ENCODE measurements at places on chromosomes 11 and 22.

- no peak for DNase-seq
Measured at GRCh38 chr11:130474637-130475400, 26.4 kb downstream of the ADAMTS15 start.

DNA sequence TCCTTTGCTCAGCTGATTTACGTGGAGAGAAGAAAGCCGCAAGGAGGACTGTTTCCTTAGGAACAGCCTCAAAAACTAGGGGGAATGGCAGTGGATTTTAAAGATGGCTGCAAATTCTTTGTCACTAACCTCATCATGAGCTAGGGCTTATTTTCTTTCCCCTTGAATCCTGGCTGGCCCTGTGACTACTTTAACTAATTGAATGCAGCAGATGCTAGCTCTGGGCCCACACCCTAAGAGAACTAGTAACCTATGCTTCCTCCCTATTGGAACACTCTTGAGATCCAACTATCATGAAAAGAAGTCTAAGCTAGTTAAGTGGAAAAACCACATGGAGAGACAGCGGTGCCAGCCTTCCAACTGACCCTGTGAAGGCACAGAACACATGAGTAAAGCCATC is 421.3 kb upstream of the NARS2 start:
- no peak for DNase-seq

DNA sequence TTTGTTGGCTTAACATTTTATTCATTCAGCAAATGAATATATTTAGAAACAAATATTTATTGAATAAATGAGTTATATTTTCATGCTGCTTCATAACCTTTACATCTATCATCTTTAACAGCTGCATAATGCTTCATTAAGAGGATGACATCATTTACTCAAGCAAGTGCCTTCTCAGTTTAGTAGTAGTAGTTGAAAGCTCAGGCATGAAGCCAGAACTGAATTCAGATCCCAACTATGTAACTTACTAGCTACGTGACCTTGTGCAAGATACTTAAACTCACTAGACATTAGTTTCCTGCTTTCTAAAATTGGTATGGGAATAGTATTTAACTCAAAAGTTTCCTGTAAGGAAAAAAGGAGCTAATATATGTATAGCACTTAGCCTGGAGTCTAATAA is 90.3 kb downstream of the TMPRSS5 start:
- DNase-seq: peak; percentile 51

- DNase-seq: peak; percentile 45
Measured at GRCh38 chr11:44309478-44310205, at the start of gene ALX4. ALX4 (minus strand) TSS chr11:44310139; CDS start chr11:44310062, 77 bp downstream.

DNA sequence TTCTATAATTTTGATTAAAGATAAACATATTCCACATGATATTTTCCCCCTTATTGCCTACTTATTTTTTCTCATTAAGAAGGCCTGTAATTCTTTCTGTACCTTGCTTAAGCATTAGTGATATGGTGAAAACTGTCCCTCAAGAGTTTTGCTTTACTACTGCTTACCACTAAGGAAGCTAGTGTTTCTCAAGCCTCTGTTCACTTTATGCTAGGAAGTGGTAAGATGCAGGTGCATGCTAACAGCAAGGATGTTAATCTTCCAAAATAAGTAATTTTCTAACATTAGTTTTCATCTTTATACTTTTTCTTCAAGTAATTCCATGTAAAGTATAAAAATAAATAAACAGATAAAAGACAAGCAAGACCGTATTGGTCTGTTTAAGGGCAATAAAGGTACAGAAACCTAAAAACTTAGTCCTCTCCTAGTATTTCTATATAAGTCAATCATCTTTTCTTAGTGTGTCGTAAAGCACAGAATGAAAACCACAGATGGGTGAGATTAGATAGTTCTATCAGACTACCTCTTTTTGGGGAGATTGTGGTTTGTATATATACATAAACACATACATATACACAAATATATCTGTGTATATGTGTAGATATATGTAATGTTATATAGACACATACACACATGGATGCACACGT is 731.0 kb upstream of the CNTN5 start:
- DNase-seq: no peak

- DNase-seq: peak; percentile 65
Measured at GRCh38 chr11:60915248-60915914, 1.4 kb downstream of the TMEM109 start.

- peak; percentile 33 for DNase-seq
Measured at GRCh38 chr22:29994943-29995342, 85.3 kb upstream of the HORMAD2 start.

DNA sequence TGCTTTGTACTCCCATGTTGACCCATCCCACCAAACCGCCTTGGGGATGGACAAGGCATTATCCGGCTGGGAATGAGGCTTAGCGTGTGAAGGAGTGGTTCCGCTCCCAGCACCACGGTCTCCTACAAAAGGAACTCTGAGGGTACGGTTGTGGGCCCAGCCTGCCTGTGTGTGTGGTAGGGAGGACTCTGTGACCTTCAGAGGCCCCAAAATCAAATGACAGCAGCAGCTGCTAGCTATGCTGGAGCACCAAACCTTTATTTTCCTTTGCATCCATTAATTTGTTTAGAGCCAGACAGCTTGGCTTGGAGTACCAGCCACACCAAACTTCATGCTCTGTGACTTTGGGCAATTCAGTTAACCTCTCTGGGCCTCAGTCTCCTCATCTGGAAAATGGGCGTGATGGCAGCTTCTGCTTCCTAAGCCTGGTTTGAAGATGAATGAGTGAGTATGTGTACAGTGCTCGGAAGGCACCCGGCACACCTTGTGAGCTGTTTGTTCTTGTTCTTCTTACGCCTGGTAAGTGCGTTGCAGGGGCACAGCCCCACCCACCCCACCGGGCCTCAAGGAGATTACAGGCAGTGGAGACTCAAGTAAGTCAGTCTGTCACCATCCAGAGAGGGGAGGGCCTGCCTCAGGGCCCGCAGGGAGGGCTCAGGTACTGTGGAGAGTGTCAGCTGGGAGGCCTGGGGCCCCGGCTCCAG is 25.3 kb downstream of the MB start:
- no peak for DNase-seq

GRCh38 chr11:80596291-80596810 is 1155.5 kb upstream of the TENM4 start:
- DNase-seq: no peak

DNA sequence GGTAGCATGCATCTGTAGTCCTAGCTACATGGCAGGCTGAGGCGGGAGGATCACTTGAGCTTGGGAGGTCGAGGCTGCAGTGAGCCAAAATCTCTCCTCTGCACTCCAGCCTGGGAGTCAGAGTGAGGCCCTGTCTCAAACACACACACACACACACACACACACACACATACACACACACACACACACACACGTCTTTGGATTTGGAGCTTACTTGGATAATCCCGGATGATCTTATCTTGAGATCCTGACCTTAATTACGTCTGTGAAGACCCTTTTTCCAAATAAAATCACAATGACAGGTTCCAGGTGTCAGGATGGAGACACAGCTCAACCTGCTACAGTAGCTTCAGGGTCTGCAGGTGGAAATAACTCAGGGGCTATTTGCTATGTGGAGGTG is 1.1 kb downstream of the UPB1 start:
- DNase-seq: no peak

DNA sequence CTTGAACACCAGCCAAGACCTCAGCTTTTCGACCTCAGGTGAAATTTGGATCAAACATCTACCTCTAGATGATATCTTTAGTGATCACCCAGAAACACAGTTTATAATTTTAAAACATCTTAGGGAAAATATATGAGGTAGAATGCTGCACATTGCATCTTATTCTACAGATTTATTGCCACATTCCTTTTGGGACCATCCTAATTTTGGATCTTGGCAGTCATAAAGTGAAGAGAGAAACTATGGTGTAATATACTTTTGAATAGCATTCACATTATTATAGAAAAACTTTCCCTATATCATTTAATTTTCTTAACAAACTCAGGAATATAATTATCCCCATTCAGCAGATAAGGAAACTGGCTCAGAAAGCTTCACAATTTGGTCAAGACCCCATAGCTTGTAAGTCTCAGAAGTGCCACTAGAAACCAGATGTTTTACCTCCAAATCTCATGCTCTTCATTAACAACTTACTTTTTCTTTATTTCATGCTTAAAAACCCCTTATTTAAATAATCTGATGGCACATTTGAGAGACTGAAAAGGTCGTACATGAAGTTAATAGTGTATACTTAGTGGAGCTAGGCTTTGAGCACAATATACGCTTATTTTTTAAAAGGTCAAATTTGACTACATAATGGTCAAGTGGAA is 199.2 kb upstream of the CTSC start:
- DNase-seq: no peak

- no peak for DNase-seq
Measured at GRCh38 chr11:128662960-128663359, 30.9 kb upstream of the FLI1 start.

- peak; percentile 88 for DNase-seq
Measured at GRCh38 chr11:73866586-73866996, 10.1 kb downstream of the COA4 start.

DNA sequence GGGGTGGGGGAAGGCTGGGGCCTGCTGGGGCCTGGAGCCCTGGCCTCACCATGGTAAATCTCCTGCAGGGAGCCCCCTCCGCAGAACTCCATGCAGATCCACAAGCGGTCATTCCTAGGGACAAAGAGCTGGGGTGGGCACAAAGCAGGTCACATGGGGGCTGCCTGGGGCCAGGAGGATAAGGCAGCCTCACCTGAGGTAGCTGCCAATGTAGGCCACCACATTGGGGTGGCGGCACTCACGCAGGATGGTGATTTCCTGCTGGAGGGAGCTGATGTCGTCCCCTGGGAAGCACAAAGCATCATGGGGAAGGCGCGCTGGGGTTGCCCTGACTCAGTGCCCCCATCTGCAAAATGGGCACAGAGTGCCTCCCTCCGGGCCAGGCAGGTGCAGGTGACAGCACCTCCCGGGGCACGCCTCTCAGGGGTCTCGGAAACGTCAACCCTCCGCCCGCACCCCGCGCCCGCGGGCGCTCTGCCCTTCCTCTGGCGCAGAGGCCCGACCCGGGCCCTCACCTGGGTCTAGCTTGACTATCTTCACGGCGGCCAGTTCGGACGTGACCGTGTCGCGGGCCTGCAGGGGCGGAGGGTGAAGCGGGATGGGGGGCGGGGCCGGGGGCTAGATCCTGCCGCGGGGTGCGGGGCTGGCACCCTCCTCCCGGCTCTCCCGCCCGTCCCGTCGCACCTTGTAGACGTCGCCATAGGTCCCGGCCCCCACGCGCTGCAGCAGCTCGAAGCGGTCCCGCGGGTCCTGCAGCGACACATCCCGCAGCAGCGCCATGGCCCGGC is 450 bp downstream of the MAP4K2 start:
- DNase-seq: no peak

GRCh38 chr11:46519351-46519750 is 74.5 kb downstream of the AMBRA1 start:
- DNase-seq: peak; percentile 12

- DNase-seq: no peak
Measured at GRCh38 chr11:133503236-133503635, 29.1 kb downstream of the OPCML start.

GRCh38 chr22:49971232-49972162 is 10.9 kb downstream of the PIM3 start:
- peak; percentile 51 for DNase-seq

DNA sequence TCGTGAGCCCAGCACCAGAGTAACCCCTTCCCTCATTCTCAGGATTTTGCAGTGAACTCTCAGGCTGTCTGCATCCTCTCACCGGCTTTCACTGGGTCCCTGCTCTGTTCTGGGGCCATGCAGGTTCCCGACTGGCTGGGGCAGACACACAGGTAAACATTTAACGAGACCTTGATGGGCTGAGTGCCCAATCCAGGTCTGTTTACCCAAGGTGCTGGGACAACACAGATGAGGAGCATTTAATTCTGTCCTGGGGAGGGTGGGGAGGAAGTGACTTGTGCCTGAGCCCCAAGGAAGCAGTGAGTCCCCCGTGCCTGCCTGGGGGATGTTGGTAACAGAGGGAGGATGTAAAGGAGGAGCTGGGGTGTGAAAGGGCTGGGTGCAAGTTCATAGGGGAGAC is 4.4 kb downstream of the BIK start:
- no peak for DNase-seq

DNA sequence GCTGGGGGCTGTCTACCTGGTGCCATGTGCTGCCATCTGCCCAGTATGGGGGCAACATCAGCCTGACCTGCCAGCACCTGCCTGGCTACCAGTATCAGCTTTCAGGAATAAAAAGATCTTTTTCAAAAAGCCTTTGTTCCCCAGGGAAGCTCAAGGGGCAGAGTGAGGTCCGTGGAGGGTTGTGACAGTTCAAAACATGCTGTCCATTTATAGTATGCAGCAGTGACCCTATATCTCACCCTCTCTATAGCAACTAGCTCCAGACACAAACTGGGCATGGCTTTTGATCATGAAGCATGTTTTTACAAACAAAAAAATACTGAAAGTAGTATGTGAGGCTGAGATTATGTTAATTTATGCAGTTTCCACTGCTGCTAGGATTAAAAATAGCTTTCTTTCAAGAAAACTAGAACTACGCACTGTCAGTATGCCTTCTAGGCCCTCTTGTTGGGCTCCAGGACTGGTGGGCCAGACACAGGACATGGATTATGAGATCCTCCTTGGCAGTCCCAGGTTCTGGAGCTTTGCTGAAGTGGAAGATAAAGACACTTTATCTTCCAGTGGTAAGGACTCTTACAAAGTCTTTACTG is 23.4 kb downstream of the NAV2 start:
- DNase-seq: no peak

All from AG10803 (cell line).